Neuronal stem cell (in vitro differentiated cells): ENCODE measurements at places on chromosomes 3 and 15.

DNA sequence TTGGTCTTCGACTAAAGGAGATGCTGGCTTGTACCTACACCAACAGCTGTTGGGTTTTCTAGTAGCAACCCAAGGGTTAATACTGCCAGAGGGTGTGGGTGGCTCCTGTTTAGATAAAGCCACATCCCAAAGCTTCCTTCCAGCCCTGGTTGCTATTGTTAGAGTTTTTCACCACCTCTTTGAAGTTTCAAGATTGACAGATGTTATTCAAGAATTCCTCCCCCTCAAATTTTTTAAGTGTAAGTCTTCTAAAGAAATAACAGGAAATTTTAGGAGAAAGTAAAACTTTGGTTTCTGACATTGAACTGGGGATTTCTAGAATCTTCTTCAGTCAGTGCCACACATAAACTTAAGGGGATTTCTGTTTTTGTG is 60.9 kb downstream of the TGFBR2 start:
- peak; percentile 30 for DNase-seq

- no peak for DNase-seq
Measured at GRCh38 chr3:188370081-188370830, 216.3 kb downstream of the LPP start.

- DNase-seq = no peak
Measured at GRCh38 chr3:127406309-127407025, 118.6 kb upstream of the PRR20G start.

DNA sequence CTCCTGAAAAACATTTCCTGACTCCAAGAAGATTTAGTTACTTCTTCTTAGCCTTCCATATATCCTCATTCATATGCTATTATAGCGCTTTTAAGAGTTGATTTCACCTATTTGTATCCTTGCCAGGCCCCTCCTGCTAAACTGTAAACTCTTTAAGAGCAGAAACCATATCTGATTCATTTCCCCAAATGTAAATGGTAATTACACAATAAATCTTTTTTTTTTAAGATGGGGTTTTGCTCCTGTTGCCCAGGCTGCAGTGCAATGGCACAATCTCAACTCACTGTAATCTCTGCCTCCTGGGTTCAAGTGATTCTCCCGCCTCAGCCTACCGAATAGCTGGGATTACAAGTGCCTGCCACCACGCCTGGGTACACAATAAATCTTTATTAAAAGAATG is 4.5 kb downstream of the DLEC1 start:
- DNase-seq = no peak

GRCh38 chr3:121649645-121650044 is 11.1 kb downstream of the HCLS1 start:
- DNase-seq = no peak

DNA sequence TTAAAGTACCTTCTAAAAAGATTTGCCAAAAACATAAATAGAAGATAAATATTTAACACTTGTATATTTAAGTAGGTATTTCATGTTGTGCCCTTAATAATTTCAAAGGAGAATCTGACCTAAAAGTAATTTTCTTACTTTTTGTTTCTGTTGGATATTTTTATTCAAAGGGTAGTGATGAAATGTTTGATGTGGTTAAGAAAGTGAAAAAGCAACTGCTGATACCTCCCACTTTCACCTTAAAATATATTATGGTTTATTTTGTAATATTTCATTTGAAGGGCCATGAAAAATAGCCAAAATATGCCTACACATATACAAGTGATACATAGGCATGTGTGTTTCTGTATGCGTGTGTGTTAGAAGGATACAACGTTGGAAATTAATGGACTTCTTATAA is 5.8 kb upstream of the SLITRK3 start:
- DNase-seq = no peak

DNA sequence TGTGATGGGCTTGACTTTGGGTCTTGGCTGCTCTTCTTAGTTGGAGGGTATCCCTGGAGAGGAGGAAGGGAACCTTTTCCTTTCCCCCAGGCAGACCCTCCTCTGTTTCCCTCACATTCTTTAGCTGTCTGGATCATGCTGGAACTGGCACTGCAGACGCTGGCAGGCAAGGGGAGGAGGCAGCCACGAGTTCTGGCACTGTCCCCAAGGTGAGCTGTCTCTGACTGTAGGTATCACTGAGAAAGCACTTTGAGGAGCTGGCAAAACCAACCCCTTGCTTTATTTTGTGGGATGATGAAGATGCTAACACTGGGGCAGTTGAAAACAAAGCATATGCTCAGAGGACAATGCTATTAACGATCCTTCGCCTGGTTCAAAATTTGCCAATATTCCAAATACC is 175.0 kb downstream of the SOX2 start:
- DNase-seq = no peak

GRCh38 chr3:77038468-77038929 is 1.4 kb upstream of the ROBO2 start:
- DNase-seq = peak; percentile 85

DNA sequence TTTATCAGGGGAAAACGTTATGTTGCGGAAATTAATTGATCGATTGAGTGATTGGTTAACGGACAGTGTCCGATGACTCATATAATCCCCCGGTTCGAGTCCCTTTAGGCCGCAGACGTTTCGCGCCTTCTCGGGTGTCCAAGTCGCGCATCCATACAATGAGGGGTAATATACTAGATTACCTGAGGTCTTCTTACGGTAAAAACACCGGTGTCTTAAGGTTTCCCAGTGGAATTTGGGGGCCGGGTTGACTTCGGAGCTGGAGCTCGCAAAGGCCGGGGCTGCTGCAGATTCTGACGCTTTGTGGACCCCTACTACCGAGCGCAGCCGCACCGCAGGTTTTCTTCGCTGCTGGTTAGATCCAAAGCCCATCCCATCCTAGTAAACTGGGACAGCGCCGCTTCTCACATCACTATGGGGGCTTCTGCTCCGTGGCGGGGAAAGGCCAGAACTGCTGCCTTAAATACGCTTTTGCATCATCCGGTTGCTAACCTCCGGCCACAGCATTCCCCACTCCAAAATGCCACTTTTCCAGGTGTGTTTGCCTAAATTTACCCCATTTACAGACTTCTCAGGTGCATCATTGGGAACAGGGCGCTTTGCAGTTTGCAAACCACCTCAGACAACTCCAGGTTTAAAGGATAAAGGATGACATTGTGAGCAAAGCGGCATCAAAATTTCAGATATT is 858 bp upstream of the SACM1L start:
- peak; percentile 53 for DNase-seq
